ENCODE measurements at places on chromosomes 2 and 18.

GRCh38 chr2:145644820-145645302, 1124.9 kb upstream of the ZEB2 start:
- DNase-seq: no peak

GRCh38 chr2:42545023-42545721, 23.3 kb upstream of the MTA3 start:
- DNase-seq: no peak

DNA sequence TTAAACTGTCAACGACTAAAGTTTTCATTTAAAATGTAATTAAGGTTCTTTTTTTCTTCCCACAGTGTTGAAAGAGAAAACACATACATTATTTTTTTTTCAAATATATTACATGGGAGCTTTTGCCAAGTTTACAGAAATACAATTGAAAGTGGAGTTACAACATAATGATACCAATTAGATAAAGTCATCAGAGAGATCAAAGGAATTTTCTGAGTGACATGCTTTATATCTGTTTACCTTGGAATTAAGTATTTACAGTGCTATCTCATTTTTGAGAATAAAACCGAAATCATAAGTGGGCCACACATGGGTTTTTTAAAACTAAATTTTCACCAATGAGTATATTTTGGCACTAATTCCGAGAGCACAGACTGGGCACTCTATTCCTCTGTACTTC, 165.2 kb downstream of the RAPGEF4 start:
- DNase-seq: no peak

- no peak for DNase-seq
Measured at GRCh38 chr18:73355121-73355520, 487.3 kb upstream of the NETO1 start.

DNA sequence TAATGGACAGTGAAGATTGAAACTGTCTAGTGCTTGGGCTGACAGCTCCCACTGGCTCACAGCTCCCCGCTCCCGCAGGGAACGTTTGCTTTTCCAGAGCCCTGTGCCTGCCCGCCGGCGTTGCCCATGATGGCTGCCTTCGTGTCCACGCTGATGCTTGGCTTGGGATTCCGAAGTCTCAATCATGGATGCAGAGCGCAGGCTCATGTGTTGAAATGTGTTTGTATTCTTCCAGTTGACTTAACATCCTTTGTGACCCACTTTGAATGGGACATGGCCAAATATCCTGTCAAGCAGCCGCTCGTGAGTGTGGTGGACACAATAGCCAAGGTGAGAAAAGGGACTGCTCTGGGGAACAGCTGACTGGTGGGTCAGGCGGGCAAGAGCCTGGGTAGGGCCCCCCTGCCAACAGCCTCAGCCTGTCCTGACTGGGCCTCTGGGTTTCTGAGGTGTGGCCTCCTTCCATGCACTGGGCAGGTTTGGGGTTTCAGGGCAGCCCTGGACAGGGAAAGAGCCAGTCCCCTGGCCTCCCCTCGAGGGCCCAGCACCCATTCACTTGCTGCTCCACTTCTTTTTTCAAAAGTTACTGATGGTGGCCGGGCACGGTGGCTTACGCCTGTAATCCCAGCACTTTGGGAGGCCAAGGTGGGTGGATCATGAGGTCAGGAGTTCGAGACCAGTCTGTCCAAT, 42.8 kb downstream of the ATP6V1C2 start:
- no peak for DNase-seq

DNA sequence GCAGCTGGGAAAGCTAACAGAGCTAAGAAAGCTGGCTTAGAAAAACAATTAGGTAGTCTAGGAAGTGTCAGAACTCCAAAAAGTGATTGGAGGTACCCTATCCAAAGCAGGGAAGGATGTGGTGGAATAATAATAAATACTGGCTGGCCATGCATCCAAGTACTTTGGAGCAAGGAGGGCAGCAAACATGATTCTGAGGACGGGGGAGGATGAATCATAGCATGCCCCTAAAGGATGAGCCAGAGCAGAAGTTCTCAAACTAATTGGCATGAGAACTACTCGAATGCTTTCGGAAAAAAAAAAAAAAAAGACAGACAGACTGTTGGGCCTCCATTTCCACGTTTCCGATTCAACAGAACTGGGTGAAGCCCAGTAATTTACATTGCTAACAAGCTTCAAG, 2.4 kb downstream of the CWC22 start:
- DNase-seq: no peak

DNA sequence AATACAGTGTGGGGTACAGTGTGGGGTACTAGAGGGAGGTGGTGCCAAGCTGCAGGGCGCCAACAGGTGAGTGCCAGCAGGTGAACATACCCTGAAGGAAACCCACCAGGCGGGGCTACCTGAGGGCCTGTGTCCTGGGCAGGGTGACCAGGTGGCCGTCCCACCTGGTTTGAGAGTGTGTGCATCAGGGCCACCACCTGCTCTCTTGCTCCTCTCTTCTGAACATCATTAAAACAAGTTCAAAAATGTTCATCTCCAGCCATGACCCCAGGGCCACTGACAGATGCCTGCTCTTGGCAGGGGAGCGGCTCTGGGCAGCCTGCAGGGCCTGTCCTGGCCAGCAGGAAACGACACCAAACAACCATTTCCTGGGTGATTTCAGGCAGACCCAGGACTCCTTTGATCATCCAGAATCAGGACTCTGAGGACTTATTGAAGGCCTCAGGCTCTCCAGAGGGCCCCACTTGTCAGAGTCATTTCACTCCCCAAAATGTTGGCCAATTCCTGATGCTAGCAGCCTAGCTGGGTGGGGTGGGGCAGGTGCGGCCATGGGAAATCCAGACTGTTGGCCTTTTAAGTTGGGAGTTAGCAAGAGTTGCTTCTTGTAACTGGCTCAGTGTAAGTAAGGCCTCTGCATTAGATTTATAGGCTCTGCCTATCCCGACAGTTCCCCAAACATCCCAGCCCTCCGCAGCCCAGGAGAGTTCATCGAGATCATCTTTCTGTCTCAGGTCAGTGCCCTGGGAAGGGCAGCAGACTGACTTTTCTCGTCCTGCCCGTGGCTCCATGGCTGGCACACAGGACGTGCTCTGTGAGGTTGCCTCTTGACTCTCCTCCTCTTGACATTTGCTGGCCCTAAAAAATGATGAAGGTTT, 111.5 kb upstream of the ZNF236 start:
- no peak for DNase-seq

GRCh38 chr2:195945056-195945455, 123.6 kb downstream of the DNAH7 start:
- no peak for DNase-seq

GRCh38 chr2:229445019-229445418, 173.9 kb upstream of the PID1 start:
- DNase-seq: no peak

DNA sequence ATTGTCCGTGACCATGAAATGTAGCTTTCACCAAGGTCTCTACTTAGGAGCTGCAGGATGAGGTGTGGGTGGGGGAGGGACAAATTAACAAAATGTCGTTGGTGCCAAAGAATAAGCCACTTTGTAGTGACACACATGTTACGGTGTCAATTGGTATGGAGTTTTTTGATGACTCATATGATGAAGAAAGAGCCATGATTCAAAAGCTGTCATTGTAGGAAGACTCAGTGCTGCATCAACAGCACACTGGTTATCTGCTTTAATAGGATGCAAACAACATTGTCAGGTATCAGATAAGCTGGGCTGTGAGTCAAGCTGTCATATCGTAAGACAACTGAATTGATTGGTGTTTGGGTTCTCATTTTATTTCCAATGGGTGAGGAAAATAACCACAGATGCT, 36.6 kb upstream of the BOD1L2 start:
- no peak for DNase-seq

DNA sequence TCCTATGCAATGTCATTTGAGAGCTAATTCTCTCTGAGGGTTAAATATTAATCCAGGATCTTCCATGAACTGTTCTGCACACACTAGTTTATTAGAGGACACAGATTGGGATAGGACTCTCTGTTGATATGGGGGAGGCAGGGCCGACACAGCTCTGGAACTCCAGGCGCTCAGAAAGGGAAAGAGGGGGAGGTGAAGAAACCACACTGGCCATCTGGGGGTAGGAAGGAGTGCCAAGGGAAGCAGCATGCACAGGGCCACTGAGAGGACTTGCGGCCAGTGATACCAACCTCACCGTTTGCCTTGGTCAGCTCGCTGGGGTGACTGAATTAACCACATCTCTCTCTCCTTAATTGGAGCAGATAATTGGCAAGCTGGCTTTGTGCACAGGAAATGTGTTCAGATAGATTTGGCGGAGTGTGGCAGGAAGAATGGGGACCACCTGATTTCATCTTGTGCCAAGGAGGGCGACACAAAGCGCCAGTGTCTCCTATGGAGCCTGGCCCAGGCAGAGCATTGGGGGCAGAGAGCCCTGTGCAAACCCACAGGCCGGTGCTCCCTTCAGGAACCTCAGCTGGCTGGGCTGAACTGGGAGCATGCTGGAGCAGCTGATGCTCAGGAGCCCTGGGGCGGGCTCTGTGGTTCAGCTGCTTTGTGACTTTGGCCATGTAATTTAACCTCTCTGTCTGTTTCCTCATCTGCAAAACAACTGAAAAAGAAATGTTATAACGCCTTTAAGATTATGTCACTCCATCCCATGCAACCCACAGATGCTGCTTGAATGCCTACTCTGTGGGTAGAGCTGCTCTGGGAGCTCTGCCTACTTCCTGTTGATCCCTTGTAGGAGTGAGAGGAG, 114.7 kb upstream of the STON1 start:
- no peak for DNase-seq

GRCh38 chr2:72494392-72494791, 331.4 kb downstream of the EXOC6B start:
- no peak for DNase-seq

DNA sequence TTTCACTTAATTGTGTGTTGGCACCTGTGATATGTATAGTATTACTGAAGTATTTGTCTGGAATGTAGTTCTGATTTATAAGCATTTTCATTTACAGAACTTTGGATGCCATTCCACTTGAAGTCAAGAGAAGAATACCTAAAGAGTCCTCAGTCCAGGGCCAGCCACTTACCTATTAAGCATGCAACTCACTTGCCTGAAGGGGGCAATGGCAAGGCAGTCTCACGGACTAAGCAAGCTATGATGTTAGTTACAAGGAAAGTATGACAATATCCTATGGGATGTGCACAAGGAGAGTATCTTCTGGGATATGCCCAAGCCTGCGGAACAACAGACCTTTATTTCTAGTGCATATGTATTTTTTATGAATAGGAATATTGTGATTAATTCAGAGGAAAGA, 369.4 kb upstream of the GCFC2 start:
- DNase-seq: no peak

DNA sequence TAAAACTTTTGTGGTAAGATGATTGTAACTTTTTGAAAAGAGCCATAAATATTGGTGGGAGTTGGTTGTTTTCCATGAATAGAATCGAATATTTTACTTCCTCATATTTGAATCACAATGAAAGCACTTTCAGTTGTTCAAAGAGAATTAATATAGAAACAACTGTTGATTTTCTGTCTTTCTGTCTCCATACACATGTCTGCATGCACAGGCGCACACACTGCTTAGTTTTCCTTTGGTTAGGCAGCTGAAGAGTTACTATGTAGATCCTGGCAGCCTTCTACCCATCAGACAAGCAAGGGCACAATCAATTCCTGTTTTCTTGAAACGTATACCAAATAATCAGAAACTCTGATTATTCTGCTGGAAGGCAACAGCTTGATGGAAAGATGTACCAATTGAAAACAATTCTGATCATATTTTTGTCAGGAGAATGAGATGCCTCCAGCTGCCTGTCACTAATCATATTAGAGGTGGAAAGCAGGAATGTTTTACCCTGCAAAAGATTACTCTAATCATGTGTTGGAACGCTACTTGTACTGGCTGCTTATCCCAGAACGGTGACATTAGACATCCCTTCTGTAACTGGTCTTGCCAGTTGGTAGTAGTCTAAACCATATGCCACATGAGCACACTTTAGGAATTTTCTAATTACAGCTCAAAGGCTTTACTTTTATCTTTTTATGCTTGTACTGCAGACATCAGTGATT, 24.0 kb downstream of the SPATS2L start:
- DNase-seq: no peak

DNA sequence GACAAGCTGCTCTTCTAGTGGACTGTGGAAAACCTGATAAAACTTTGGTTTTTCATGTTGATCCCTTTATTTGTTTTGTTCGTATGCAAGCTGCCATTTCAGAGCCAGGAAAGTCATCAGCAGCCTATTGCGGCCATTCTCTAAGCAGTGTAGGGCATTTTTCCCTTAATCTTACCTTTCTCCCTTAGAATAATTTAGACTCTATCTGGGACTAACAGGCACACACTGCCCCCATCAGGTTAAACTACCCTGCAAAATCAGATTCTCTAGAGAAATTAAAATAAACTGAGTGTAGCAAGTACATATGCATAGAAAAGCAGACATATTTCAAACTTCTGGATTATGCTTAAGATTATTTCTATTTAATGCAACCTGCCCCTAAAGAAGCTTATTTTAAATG, 347.5 kb downstream of the METTL4 start:
- no peak for DNase-seq

Data from stimulated activated CD8-positive, alpha-beta memory T cell treated with anti-CD3 and anti-CD28 coated beads, Interleukin-12 subunit alpha, Interleukin-12 subunit beta, amount 100 ng/mL, for 1 hour (primary cell).